Fibroblast of skin of back (primary cell): ENCODE measurements at places on chromosomes 5 and 9.

DNA sequence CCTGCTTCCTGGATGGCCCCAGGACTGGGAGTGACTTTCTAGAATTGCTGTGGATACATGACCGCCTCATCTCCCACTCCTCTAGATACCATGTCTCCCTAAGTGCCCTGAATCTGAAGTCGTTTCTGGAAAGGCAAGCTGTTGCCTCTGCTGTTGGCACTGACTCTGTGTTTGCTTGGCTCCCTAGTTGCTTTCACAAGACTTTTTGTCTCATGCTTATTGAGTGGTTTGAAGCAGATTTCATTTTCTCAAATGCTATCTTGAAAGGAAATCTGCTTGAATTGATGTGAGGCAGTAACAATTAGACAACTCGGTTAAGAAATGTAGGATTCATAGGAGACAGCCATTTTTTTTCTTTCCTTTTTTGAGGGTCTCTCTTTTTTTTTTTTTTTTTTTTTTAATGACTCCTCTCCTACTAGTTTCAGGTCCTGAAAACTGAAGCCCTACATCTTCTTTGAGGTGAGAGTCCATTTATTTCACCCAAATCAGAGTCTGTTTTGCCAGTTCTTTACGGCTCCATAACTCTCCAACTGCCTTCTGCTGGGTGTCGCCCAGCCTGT, 65.9 kb downstream of the PRDM6 start:
- DNase-seq: no peak

DNA sequence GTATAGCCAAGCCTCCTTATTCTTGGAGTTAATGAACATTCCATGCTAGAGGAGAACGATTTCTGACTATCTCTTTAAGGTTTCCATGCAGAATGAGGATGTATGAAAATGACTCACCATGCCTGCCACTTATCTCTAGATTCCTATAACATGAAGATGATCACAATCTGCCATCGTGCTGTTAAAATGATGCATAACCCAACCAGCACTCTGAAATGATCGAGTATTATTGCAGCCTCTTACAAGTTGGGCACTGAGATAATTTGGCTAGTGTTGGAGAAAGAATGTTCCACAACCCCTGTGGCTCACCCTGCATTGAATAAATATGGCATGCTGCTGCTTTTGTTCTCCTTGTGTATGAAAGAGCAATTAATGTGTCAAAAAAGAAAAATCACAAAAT, 1143.6 kb upstream of the WWC1 start:
- DNase-seq: peak; percentile 30

DNA sequence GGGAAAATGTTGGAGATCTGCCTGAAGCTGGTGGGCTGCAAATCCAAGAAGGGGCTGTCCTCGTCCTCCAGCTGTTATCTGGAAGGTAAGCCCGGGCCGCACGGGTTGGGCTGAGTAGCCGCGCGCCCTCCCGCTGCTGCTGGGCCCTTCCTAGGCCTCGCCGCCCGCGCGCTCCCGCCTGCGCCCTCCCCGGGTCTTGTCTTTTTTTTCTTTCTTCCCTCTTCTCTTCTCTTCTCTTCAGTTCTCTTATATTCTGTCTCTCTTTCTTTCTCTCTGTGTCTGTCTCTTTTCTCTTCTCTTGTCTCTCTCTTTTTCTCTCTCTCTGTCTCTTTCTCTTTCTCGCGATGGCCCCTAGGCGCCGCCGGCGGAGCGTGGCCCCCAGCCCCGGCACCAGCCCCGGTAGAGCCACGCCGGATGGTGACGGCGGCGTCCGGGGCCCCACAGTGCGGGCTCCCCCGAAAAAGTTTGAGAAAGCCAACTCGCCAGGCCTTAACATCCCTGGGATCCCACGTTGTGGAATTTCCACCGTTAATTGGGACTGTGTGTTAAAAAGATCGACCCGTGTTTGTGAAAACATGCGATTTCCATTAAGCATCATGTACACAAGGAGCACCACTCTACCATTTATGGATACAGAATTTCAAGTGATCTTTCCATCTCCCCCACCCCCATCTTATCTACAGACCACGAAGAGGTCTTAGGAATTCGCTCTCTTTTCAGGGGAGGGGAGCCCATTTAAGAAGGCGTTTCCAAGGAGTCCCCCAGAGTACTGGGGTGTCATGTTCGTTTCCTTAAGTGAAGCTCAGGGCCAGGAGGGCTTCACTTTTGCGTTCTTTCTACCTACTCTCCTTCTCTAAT, 616 bp downstream of the ABL1 start:
- peak; percentile 48 for DNase-seq

GRCh38 chr5:150020249-150020648, 19.7 kb downstream of the HMGXB3 start:
- DNase-seq: no peak

DNA sequence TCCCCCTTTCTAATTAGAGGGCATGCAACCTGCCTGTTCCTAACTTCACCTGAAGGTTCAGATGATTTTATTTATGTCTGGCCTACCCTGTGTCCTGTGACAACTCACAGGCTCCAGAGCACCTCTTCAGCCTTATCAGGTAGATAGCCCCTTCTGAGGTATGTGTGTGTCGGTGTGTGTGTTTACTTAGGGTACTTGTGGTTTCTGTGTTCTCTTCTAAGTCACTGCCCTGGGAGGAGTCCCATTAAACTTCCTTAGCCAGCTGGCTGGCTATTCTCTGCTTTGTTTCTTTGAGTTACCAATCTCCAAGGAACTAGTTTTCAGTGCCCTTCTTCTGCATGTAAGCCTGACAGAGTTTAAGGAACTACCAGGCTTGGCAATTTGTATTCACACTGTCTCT, 74.9 kb downstream of the UNC13B start:
- no peak for DNase-seq

DNA sequence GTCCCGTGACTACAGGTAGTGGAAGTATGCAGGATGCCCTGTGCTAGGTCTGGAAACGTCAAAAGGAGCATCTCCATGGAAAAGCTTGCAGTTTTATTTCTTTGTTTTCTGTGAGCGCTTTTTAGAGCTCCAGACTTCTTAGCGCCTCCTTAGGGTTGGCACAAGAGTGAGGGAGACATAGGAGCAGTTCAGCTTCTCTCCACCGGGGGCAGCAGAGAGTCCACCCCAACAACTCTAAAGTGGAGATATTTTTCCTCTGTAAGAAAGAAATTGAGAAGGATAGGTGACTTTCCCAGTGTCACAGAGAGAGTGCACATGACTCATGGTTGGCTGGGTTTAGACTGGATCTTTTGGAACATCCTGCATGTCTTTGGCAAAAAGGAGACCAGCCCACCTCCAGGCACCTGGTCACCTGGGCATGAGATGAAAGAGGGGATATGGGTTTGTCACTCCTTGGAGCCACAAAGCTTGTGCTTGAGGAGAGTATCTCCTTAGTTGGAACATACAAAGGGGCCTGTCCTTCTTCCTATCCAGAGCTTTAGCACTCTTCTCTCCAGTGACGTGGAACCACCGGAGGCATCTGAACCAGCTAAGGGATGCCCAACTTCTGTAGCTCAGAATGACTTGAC, 637.7 kb downstream of the SEMA5A start:
- DNase-seq: peak; percentile 43

DNA sequence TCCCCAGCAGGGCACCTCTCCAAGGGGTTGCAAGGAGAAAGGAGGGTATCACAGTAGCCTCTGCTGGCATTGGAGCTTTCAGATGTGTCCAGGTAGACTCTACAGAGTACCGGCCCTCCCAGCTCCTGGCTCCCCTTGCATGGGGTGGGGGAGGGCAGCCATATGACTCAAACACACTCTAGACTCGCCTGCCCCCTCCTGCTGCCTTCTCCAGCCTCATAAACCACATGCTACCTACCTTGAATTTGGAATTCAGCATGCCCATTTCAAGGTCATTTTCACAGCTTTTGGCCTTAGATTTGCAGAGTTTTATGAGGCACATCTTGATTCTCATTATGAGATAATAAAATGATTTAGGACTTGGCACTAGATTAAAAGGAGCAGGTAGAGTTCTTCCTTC, 32.8 kb upstream of the SMIM32 start:
- DNase-seq: no peak

- DNase-seq: peak; percentile 39
Measured at GRCh38 chr5:14041528-14042192, 97.2 kb upstream of the DNAH5 start.

- peak; percentile 6 for DNase-seq
Measured at GRCh38 chr5:154444556-154445421, 1.0 kb upstream of the SAP30L start.

DNA sequence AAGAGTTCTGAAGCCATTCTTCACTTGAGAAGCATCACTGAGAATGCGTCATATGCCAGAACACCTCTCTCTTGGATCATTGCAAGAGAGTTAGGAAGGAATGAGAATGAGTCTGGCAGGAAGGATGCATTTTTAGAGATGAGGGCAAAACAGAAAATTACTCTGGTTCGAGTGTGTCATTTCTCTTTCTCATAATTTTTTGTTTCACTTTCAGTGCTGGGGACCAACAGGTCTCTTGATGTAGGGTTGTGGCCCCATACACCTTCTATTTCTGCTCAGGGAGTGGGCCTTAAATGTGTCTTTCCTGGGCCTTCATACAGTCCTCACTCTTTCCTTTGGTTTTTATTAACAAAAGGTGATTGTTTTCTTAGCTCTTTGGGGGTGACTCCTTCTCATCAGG, 302.4 kb downstream of the NR3C1 start:
- DNase-seq: no peak

DNA sequence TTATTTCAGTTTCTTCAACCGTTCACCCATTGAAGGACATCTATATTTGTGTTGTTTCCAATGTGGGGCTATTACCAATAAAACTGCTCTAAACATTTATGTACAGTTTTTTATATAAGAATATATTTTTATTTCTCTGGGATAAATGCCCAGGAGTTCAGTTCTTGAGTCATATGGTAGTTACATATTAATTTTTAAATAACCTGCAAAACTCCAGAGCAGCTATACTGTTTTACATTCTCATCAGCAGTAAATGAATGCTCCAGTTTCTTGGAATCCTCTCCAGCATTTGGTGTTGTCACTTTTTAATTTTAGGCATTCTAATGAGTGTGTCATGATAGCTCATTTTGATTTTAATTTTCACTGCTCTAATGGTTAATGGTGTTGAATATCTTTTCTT, 36.2 kb downstream of the CDK7 start:
- no peak for DNase-seq

GRCh38 chr5:50740832-50741231, 74.4 kb downstream of the PARP8 start:
- no peak for DNase-seq

- peak; percentile 79 for DNase-seq
Measured at GRCh38 chr5:165525271-165525670, 2019.9 kb downstream of the MAT2B start.

GRCh38 chr5:110545716-110546115, 180.8 kb downstream of the TMEM232 start:
- no peak for DNase-seq

GRCh38 chr5:1431021-1431811, 14.0 kb downstream of the SLC6A3 start:
- no peak for DNase-seq

DNA sequence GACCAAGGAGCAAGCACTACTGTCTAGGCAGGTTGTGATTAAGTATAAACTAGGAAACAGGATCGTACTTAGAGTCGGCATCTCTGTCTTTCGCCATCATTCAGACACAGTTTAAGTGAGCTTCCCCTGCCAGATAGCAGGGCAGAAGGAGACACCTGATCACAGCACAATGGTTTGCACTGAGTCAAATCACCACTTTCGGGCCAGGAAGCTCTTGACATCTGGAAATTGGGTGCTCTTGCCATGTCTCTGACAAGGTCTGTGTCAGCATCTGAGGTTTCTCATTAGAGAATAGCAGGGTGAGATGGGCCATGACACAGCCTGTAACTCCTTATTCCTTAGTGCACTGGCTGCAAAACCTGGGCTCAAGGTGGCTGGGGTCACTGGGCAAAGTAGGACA, 8.3 kb downstream of the ADRB2 start:
- DNase-seq: no peak

DNA sequence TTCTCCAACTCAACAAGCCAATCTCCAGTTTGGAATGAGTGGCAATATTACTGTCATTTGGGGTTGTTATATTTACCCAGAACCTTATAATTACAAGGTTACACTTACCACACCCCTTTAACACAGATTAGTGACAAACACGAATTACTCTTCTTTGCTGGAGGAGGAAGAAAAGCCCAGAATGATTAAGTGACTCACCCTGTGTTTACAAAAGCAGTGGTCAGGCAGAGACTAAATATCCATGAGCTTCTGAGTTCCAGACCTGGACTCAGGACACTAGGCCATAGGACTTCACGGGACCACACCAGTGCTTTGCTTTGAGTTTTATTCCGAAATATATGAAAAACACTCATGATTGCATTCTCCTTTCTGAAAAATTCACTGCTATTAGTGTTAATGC, 370.8 kb downstream of the TLE1 start:
- peak; percentile 26 for DNase-seq

- DNase-seq: peak; percentile 44
Measured at GRCh38 chr9:78261403-78262001, 25.6 kb downstream of the CEP78 start.

GRCh38 chr5:172868924-172869591, 35.0 kb downstream of the ERGIC1 start:
- DNase-seq: peak; percentile 97

DNA sequence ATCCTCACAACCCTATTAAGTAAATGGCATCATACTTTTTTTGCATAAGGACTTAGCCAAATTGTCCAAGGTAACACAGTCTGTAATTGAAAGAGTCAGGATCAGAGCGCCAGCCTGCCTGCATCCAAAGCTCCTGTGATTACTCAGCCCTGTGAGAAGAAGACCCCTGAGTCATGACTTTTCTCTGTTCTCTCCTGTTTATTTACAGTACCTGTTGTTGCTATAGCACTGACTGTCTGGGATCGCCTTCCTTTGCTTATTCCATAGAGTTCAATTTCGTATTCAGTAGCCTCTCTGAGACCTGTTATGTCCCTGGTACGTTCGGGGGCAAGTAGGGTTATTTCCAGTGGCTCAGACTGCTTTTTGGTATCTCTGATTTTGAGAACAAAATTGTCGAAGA, 71.8 kb downstream of the TNC start:
- no peak for DNase-seq

GRCh38 chr9:35548571-35548970, 56.5 kb upstream of the TESK1 start:
- DNase-seq: no peak

GRCh38 chr5:31417512-31417911, 114.4 kb downstream of the DROSHA start:
- no peak for DNase-seq

GRCh38 chr5:32206509-32207354, 32.6 kb upstream of the GOLPH3 start:
- no peak for DNase-seq

GRCh38 chr5:139658928-139659667, 10.9 kb downstream of the CXXC5 start:
- DNase-seq: peak; percentile 94

GRCh38 chr9:78865737-78866136, 568.8 kb downstream of the PSAT1 start:
- DNase-seq: no peak

DNA sequence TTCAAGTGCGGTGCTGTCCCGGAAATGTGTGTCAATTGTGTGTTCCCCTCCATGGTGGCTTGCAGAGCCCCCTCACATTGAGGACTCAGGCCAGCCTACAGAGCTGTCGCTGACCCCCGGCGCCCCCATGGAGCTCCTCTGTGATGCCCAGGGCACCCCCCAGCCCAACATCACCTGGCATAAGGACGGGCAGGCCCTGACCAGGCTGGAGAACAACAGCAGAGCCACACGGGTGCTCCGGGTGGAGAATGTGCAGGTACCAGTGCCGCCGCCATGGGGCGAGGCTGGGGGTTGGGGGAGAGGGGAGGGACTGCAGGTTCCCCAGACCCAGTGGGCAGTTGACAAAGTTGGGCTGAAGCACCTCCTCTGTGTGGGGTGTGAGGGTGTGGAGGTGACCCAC, 50.4 kb upstream of the ASS1 start:
- no peak for DNase-seq

- DNase-seq: peak; percentile 32
Measured at GRCh38 chr5:40796487-40796889, 1.7 kb downstream of the PRKAA1 start.

- DNase-seq: no peak
Measured at GRCh38 chr5:151656311-151656710, 30.4 kb downstream of the SPARC start.
